ENCODE measurements at places on chromosomes 16 and 17.

GRCh38 chr17:51120357-51120738 is 320 bp downstream of the SPAG9 start:
- no peak for DNase-seq

- no peak for DNase-seq
Measured at GRCh38 chr17:53749178-53749577, 73.5 kb upstream of the KIF2B start.

DNA sequence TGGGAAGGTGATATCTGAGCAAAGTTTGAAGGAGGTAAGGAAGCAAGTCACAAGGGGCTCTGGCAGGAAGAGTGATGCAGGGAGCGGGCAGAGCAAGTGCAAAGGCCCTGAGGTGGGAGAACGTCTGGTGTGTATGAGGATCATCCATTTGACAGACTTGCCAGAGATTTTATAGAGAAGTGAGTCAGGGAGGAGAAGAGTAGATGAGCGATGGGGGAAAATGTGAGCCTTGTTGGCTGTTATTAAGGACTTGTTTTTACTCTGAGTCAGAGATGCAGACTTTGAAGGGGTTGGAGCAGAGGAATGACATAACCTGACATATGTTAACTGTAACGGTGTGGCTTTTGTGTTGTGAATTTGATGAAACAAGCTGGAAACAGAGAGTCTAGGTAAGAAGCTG is 3.5 kb upstream of the CLEC10A start:
- no peak for DNase-seq

- no peak for DNase-seq
Measured at GRCh38 chr17:17780922-17781590, 55.7 kb downstream of the SREBF1 start.

DNA sequence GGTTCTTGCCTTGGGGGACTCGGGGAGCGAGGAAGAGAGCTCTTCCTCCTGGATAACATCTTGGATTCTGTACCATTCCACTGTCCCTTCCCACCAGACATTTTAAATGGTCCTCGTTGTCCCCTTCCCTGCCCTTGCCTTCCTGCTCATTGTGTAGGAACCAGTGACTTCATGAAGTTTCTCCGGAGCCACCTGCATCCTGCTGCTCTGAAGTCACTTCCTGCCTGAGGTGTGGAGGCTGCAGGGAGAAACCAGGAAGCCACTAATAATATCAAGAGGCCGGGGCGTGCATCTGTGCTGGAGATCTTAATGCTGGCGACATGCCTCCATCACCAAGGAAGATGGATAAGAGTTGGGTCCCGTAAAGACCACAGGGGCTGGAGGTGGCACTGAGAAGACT is 6.2 kb upstream of the SLC16A13 start:
- peak; percentile 68 for DNase-seq

DNA sequence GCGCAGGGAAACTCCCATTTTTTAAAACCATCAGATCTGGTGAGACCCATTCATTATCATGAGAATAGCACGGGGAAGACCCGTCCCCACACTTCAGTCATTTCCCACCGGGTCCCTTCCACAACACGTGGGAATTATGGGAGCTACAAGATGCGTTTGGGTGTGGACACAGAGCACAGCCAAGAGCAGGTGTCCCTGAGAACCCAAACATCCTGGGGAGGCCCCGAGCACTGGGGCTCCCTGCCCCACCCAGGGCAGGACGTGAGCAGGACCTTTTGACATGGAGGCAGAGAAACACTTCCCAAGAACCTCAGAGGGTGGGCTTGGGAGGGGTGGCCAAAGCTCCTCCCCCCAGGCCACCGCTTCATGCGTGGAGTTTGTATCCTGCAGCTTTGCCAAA is 89.9 kb upstream of the DNAH17 start:
- no peak for DNase-seq

GRCh38 chr17:3695723-3696411 is at the start of gene P2RX5:
Gene P2RX5 (minus strand): TSS chr17:3696155. CDS start chr17:3696005, 150 bp downstream.
- peak; percentile 63 for DNase-seq

DNA sequence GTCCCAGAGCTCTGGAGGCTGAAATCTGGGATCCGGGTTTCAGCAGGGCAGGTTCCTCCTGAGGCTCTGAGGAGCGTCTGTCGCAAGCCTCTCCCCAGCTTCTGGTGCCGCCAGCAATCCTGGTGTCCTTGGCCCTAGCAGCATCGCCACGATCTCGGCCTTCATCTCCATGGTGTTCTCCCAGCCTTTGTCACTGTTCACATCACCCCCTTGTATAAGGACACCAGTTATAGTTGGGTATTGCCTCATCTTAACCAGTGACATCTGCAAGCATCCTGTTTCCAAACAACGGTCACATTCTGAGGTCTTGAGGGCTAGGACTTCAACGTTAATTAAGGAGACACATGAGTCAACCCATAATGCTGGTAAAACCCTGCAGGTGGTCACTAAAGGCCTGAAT is 2.8 kb upstream of the PPP1R27 start:
- no peak for DNase-seq

- DNase-seq: no peak
Measured at GRCh38 chr17:77696721-77697460, 261.6 kb upstream of the TNRC6C start.

- no peak for DNase-seq
Measured at GRCh38 chr17:59416184-59416583, 84.7 kb downstream of the YPEL2 start.

DNA sequence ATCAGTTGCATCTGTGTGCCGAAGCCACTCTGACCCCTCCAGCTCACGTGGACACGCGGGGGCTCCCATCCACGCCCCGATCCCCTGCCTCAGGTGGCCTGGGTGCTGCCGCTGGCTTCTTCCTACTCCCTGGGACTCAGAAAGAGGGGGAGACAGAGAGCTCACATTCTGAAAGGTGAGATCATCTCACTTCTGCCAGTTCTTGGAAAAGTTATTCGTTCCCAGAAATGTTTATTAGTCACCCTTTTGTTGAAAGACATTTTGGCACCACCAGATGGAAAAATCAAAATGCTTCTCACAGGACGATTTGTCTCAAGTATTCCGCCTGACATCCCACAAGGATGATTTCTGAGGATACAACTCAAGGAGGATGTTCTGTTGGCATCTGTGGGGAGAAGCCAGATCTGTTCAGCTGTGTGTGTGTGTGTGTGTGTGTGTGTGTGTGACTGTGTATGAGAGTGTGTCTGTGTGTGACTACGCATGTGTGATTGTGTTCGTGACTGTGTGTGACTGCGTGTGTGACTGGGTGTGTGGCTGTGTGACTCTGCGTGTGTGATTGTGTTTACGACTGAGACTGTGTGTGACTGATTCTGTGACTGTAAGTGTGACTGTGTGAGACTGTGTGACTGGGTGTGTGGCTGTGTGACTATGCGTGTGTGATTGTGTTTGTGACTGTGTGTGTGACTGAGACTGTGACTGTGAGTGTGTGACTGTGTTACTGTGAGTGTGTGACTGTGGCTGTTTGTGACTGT is 207.3 kb downstream of the NTN1 start:
- no peak for DNase-seq

- no peak for DNase-seq
Measured at GRCh38 chr16:1932050-1933028, 10.7 kb downstream of the MSRB1 start.

- no peak for DNase-seq
Measured at GRCh38 chr17:34820922-34821321, 140.3 kb downstream of the CCT6B start.

DNA sequence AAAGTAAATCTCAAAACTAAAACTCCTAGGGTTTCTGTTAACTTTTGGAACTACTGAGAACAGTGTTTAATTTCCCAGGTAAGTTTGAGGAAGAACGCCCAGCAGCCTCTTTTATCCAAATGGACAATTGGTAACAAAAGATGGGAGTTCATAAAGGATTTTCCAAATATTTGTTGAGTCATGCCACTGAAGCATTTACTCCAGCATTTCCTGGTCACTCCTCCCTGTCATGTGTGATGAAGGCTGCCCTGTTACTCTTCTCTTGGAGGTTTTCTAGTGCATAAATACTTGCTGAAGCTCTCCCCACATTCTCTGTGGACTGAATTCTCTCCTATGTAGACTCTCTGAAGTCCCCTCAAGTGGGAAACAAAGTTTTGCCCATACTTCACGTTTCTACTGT is 16.5 kb downstream of the ZNF75A start:
- no peak for DNase-seq

GRCh38 chr16:70725912-70726828 is 40.3 kb upstream of the MTSS2 start:
- DNase-seq: no peak

GRCh38 chr17:20153231-20153630 is 144.1 kb downstream of the SPECC1 start:
- no peak for DNase-seq

GRCh38 chr16:78566397-78567073 is 467.1 kb downstream of the WWOX start:
- peak; percentile 10 for DNase-seq

GRCh38 chr16:87324411-87325275 is 7.5 kb upstream of the C16orf95 start:
- DNase-seq: peak; percentile 72
